ENCODE measurements at places on chromosomes 12 and 14.
A peak's percentile ranks its signal among the peaks of the same experiment; 100 is the strongest.

GRCh38 chr12:12908252-12908651 is 16.9 kb downstream of the GPRC5A start:
- no peak for ATAC-seq

- no peak for ATAC-seq
Observed at GRCh38 chr12:15118955-15119354, 102.3 kb downstream of the RERG start.

DNA sequence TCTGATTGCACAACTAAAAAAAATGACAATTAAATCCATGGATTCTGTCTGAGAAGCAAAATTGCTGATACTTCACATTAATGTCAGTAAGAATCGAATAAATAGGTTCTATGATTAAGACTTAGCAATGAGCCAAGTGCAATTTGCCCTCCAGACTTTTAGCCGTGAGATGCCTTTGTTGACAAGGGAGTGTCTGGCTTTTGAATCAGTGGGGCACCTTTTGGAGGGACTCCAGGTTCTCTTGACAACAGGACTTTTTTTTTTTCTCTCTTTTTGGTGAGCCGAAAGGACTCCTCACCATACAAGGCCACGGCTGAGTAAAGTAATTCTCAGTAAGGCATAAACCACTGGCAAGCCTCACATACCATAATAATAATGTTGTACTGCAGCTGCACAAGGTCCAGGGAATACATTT is 4.7 kb upstream of the MDM1 start:
- no peak for ATAC-seq

DNA sequence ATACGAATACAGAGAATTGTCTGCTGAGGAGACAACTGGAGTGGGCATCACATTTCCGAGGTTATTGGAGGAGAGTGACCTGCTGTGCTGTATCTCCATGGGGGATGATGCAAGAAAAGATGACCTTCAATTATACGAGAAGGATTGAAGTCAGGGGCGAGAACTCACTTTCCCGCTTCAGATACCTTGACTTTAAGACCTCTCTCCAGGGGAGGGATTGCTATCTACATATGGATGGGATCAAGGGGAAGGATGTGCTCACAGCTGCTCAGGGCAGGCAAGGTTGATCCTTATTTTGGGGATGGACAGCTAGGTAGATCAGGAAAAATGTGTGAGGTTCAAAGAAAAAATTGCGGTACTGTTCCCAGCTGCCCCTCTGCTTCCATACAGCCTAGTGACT is 24.4 kb downstream of the NEUROD4 start:
- ATAC-seq: no peak

DNA sequence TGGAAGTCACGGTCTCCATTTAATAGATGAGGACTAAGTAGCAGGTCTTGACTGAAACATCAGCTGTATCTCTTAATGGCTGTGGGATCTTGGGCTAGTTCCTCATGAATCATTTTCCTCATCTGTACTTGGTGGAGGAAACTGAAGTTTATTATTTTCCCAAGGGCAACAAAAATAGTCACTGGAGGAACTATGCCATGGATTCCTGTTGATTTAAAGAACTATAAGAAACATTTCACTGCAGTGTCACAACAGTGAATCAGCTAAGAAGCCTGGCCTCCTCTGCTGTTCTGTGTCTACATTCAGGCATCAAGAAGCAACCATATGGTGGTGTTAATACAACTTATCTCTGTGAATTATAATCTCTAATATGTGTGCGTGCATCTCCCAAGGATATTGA is 200.5 kb downstream of the STXBP6 start:
- no peak for ATAC-seq

DNA sequence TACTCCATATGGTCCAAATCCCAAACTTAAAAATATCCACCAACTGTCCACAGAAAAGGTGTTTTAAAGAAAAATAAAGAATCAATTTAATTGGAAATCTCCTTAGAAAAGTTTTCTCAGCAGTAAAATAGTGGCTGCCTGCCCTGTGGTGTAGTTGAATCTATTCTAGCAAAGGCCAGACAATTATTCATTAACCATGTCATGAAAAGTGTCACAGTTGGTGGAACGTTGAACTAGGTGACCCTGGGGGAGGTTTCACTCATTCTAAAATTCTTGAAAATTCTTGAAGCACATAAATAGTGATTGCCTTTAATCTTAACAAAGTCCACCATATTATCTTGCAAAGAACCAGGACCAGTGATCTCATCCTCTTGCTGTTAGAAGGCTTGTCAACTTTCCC is 78.4 kb upstream of the GZMB start:
- ATAC-seq: no peak

GRCh38 chr14:94173471-94173884 is 644 bp upstream of the PPP4R4 start:
- ATAC-seq: no peak

DNA sequence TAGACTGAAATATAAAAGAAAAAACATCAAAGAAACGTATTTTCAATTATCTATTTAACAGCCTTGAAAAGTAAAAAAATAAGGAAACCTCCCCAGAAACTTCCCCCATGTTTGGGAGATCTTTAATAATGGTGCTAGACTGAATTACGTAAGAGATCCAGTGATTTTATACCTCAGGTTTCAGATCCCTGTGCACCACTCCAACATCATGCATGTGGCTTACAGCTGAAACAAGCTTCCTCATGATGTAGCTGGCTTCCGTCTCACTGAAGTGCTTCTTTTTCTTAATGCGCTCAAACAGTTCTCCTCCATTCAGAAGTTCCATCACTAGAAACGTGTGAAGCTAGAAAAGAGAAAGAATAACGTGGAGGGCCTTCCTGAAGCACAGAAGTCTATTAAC is 78.0 kb upstream of the TTC7B start:
- no peak for ATAC-seq

- no peak for ATAC-seq
Observed at GRCh38 chr12:58361056-58361455, 419.7 kb downstream of the ATP23 start.

- no peak for ATAC-seq
Observed at GRCh38 chr14:27608377-27608776, 1010.5 kb upstream of the NOVA1 start.

DNA sequence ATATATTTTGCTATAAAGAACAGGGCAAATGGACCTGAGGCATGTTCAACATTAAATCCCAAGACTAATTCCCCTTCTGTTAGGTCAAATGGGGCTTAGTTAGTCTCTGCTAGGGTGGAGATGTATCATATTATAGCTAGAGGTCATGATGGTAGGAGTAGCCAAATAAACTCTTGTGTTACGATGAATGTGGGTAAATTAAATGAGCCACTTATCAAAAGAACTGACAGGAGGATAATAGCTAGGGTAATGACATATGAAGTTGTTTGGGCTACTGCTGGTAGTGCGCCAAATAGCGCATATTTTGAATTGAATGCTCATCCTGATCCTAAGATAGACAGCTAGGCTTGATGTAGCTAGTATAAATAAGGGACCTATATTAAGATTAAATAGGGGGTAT is 445.0 kb downstream of the GXYLT1 start:
- ATAC-seq: no peak

- no peak for ATAC-seq
Observed at GRCh38 chr14:50523271-50524041, 8.9 kb downstream of the MAP4K5 start.

DNA sequence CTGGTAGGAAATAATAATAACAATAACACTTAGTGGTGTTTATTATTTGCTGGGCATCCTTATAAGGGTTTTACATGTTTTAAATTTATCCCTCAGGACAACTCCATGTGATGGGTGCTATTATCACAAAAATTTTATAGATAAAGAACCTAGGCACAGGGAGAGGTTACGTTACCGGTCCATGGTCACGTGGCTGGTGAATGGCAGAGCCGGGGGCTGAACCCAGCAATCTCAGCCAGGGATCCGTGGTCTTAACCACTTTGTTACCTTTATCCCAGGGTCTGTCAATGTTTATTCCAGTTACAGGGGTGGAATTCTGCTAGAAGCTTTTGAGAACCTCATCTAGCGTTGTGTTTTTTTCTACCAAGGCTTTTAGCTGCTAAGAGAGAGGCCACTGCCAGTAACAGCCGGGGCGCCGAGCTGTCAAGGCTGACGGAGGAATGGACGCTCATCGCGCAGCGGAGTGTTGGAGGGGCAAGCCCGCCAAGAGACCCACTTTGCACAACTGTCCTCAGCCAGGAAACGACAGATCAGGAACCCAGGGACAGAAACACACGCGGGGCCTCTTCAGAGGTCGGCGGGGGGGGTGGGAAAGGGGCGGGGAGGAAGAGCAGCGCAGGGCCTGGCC is 418 bp downstream of the AMN1 start:
- peak; percentile 40 for ATAC-seq

- peak; percentile 99 for ATAC-seq
Observed at GRCh38 chr12:102119674-102120563, at the start of the genes NUP37 and PARPBP. Gene NUP37 (minus strand): TSS chr12:102120114. CDS start chr12:102118518, 1,596 bp downstream. Gene PARPBP (plus strand): TSS chr12:102120183. CDS start chr12:102123889, 3,706 bp downstream.

DNA sequence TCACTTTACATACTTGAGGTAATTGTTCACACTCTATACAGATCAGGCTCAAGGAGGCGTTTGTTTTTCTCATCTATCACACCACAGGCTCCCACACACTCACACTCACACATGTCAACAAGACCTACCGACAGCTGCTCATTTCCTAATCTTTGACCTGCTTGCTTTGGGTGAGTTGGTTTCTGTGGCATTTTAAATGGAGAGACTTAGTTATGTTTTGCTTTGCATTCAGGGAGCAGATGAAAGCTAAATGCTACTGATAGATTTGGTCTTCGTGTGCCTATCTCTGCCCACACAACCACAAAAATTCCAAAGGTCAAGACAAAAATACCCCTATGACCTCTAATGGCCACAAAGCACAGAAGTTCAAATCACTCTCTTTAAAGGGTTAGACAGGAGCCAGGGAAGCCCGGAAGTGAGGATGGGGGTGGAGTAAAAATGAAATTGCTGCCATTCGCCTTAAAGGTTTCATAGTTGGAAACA is 203.5 kb upstream of the G2E3 start:
- ATAC-seq: no peak

DNA sequence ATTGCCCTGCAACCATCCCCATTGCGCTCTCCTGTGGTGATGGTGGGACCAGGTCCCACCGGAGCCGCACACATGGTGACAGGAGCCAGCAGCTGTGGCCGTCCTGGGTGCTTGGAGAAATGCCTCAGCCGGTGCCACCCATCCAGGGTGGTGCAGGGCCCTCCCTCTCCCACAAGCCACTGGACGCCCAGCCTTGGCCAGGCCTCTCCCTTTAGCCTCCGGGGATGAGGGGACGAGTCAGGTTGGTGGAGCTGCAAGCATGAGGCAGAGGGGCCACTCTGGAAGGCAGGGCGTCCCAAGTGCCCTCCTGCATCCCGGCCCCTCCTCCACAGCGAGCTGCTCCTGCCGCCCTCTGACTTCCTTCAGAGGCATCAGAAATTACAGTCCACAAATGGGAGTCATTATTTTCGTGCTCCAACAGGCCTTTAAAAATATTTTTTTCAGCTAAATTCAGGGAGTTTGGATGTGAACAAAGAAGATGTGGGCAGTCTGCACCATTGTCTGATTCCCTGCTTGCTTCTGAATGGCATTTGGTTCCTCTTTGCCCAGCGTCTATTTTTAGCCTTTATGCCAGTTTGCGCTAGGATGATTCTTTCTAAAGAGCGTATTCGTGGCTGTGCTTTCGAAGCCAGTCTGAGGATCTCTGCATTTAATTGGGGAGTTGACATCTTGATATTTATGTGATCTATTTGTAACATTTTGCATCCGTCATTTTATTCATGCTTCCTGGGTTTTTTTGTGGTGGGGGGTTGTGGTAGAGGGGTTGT is 189.4 kb downstream of the ADGRD1 start:
- no peak for ATAC-seq

DNA sequence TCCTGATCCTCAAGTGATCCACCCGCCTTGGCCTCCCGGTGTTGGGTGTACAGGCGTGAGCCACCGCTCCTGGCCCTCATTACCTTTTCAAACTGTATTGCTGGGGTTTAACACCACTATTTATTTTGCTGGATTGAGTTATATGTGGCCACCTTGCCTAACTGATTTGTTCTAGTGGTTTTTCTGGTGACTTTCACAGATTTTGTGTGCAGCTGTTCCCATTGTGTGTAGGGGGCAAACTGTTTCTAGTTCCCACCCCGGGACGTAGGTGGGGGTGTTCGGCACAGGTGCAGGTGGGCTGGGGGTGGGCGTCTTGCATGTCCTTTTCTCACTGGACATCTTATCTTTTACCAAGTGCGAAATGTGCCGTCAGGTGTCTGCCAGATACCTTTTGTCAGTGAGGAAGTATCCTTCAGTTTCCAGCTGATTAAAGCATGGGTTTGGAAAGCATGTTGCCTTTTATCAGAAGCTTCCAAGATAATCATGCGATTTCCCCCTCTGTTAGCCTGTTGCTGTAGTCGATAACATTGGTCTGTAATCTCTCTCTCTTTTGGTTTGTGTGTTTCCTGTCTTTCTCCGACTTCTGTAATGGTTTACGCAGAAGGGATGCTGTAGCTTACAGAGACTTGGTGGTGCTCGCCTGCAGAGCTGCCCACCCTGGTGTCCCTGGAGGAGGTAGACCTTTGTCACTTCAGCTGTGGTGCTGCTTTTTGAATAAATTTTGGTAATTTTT is 33.6 kb downstream of the AACS start:
- no peak for ATAC-seq

DNA sequence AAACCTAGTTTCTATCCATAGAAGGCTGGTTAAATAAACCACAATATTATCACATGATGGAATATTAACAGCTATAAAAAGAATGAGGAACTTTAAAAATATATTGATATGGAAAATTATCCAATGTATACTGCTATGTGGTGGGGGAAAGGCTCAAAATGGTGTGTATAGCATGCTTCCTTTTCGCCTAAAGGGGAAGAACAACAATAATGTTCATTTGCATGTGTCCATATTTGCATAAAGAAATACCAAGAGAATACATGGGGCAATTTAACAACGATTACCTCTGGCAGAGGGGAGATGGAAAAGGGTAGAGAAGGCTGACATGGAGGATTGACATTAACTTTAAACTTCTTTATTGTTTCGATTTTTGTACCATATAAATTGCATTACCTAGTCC is 121.3 kb upstream of the PARP11 start:
- ATAC-seq: no peak

GRCh38 chr12:53652366-53652765 is 23.5 kb downstream of the ATP5MC2 start:
- no peak for ATAC-seq

GRCh38 chr14:101554991-101555668 is 6.2 kb upstream of the DIO3 start:
- ATAC-seq: no peak

- ATAC-seq: no peak
Observed at GRCh38 chr12:23830210-23830609, 119.3 kb downstream of the SOX5 start.

- ATAC-seq: peak; percentile 52
Observed at GRCh38 chr12:124869059-124869665, 5.5 kb upstream of the SCARB1 start.

DNA sequence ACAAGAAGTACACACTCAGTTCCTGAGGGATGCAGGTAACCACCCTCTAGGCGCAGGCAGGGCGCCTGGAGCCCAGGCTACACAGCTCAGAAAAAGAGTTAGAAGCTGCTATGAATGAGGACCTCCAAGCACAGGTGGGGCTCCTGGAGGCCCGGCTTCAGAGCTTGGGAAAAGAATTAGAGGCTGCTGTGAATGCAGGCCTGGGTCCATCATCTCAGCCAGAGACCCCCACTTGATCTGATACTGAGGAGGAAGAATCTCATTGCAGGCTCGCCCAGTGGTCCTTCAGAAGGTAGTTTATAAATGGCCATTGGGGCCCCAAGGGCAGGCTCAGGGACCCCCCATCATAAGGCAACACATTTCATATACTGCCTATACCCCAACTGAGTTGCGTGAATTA is 556.4 kb downstream of the SLC6A15 start:
- ATAC-seq: no peak

Data from gastroesophageal sphincter (tissue), 4 donors.